ENCODE measurements at places on chromosomes 4 and X. TPM values are rescaled to one million over a fixed set of nuclear protein-coding genes. Genes with fewer than 3 reads are reported as not detected.

DNA sequence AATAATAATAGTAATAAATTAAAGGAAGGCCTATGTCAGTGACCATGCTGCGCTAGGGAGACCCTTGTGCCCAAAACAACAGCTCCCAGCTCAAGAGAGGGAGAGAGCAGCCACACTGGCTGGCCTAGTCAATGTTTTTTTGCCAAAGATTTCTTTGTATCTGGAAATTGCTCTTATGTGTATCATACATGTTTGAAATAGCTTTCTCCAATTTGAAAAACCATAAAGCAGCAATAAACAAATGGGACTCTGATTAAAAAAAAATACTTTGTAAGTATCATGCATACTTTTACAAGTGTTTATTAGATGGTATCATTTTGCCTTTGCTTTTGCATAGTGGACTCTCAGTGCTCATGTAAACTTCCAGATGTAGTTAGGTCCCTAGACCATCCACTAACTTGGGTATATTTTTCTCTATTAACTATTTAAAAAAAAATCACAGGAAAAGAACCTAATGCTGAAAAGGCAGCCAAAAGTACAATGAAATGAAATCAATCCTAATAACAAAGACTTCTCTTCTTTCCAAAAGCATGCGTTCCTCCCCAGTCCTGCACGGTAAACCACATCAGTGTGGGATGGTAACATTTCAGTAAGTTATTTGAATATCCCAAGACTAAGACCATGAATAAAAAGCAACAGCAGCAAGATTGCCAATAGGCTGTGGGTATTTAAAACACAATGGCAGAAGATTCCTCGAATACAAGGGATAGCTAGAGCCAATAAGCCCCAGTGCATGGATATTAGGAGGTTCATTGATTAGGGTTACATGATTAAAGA is 117.6 kb downstream of the PALLD start:
- no peak overlapping the region for H3K4me3 ChIP-seq
- no peaks in the 10 kb centered on the region for H3K27me3 ChIP-seq
- no peaks in the 10 kb centered on the region for H3K36me3 ChIP-seq
- DNase-seq: no peak
- no peak overlapping the region for H3K27ac ChIP-seq
- H3K4me1 ChIP-seq: peaks cover 14% of the 10 kb centered on the region

- peak overlapping the region; percentile 83 for H3K27ac ChIP-seq
- DNase-seq: peak; percentile 82
- peaks cover 5% of the 10 kb centered on the region for H3K4me1 ChIP-seq
- no peaks in the 10 kb centered on the region for H3K27me3 ChIP-seq
- no peak overlapping the region for H3K4me3 ChIP-seq
- no peaks in the 10 kb centered on the region for H3K36me3 ChIP-seq
Measured at GRCh38 chr4:37995981-37996775, 36.0 kb downstream of the PTTG2 start.

TCEAL6 gene
- polyA plus RNA-seq: 2.3 TPM

DNA sequence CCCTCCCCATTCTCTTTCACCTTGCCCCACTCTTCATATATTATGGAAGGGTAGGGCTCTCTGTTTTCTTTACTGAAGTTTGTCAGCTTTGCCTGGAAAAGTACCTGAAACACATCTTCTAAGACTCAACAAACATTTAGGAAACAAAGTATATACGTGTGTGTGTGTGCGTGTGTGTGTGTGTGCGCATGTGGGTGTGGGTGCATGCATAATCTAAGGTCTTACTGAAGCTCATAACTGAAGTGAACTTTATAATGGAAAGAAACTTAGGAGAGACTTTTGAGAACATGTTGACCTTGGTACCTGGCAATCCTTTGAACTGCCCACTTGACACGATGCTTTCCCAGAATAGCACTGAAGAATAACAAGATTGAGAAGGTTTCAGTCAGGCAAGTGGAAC is 986.3 kb upstream of the GRID2 start:
- no peak for DNase-seq
- H3K27ac ChIP-seq: no peak overlapping the region
- no peaks in the 10 kb centered on the region for H3K4me1 ChIP-seq
- no peaks in the 10 kb centered on the region for H3K27me3 ChIP-seq

DNA sequence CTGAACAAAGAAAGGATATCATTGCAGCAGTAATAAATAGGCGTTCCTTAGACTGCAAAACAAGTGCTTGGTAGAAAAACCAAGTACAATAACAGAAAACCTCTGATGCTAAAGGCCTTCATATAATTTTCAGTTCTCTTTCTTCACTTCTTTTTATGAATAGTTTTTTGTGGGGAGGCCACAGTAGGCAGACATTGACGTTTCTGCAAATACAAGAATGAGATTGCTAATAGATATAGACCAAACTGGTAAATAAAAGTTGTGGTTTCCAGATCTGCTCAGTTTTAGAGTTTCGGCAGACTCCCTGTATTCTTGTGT is 57.0 kb upstream of the RAP1GDS1 start:
- no peaks in the 10 kb centered on the region for H3K36me3 ChIP-seq
- H3K27ac ChIP-seq: no peak overlapping the region
- no peaks in the 10 kb centered on the region for H3K4me1 ChIP-seq
- DNase-seq: no peak
- H3K4me3 ChIP-seq: no peak overlapping the region
- H3K27me3 ChIP-seq: no peaks in the 10 kb centered on the region

GRCh38 chr4:42271096-42271495 is 118.6 kb upstream of the BEND4 start:
- no peak overlapping the region for H3K4me3 ChIP-seq
- no peak overlapping the region for H3K27ac ChIP-seq
- no peaks in the 10 kb centered on the region for H3K27me3 ChIP-seq
- no peaks in the 10 kb centered on the region for H3K36me3 ChIP-seq

DNA sequence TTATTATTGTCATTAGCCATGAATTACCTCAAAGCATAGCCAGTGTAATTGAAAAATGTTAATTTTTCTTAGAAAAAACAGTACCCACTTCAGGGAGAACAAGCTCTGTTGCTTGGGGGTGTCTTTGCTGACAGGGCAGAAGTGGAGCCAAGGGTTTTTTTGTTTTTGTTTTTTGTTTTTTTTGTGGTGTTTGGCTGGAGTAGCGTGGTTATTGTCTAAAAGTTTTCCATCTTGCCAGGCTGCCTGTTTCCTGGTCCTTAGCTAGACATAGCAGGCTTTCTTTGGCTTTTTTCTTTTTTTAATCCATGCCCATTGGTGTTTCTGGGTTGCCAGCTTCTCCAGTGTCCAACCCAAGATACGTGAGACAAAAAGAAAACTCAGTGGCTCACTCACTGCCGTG is 61.5 kb downstream of the CASP3 start:
- H3K27me3 ChIP-seq: no peaks in the 10 kb centered on the region
- no peak for DNase-seq
- no peaks in the 10 kb centered on the region for H3K4me1 ChIP-seq
- H3K4me3 ChIP-seq: no peak overlapping the region

GRCh38 chrX:57901466-57901865 is 8.8 kb downstream of the ZXDA start:
- no peaks in the 10 kb centered on the region for H3K27me3 ChIP-seq
- no peak overlapping the region for H3K4me3 ChIP-seq
- no peaks in the 10 kb centered on the region for H3K36me3 ChIP-seq
